Naive thymus-derived CD8-positive, alpha-beta T cell (primary cell): ENCODE measurements at places on chromosomes 2 and 18.

- DNase-seq = no peak
Observed at GRCh38 chr2:73333564-73333963, 40.2 kb upstream of the EGR4 start.

DNA sequence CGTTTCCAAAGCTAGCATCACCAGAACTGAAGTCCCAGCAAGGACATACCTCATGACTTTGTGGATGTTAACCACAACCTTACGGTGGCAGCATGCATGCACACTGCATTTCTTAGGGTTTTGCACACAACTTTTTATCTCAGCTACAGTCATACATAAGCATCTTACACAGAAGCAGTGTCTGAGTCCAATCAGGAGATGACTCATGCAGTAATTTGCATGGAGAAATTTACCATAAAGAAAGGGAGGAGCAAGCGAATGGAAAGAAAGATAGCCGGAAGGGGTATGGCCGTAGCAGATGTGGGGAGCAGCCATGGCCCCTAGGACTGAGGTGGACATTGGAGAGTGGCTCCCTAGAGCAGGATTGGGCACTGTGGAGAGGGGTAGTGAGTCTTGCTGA, 522.5 kb downstream of the GALR1 start:
- no peak for DNase-seq

- DNase-seq = no peak
Observed at GRCh38 chr18:24231773-24232735, 93.2 kb downstream of the CABYR start.

- no peak for DNase-seq
Observed at GRCh38 chr2:85718885-85719492, 24.8 kb downstream of the GNLY start.

- DNase-seq = no peak
Observed at GRCh38 chr18:37669991-37670534, 104.5 kb upstream of the CELF4 start.

DNA sequence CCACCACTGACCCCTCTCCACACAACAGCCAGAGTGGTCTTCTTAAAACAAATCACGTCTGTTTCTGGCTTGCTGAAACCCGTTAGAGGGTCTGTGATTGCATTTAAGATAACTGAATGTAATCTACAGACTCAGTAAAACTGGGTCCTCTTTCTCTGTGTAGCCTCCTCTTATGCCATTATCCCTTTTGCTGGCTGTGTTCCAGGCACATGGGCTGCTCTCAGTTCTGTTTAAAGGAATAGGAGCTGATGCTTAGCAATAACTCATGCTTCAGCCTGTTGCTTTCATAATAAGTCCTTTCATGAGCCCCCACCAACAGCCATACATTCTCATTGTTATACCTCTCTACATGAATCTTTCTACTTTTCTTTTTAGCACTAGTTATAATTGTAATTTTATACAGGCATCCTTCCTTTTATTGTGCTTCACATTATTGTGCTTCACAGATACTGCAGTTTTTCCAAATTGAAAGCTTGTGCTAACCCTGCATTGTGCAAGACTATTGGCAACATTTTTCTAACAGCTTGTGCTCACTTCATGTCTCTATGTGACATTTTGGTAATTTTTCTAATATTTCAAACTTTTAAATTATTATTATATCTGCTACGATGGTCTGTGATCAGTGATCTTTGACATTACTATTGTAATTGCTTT, 782.6 kb downstream of the MBD2 start:
- no peak for DNase-seq

DNA sequence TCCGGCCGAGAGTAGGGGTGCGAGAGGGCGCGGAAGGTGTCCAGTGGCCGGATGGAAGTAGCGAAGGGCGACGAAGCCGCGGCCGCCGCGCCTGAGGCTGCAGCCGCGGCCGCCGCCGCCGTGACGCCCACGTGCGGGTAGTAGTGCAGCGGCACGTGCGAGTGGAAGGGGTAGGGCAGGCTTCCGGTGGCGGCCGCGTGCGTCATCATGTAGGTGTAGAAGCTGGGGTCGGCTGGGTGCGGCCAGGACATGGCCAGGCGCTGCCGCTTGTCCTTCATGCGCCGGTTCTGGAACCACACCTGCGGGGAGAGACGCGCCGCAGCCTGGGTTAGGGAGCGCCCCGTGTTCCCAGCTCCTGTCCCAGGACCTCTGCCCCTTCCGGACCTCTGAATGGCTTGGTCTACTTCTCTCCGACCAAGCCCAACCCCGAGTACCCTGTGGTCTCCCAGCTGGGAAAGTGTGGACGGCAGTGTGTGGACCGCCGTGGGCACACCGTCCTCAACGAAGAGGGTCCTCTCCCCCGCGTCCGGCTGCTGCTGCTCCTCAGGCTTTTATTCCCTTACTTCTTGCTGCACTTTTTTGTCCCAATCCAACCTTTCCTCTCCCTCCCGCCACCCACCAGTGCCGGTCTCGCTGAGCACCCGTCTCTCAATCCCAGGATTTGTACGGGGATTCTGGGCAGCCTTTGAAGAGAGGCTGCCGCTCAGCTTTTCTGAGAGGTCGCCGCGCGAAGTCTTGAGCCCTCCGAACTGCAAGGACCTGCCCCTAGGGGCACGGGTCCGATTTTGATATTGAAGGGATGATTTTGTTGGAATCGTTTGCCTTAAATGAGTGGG, 3.0 kb downstream of the EVX2 start:
- DNase-seq = no peak

GRCh38 chr2:11855064-11855760, 108.8 kb downstream of the LPIN1 start:
- DNase-seq = no peak

DNA sequence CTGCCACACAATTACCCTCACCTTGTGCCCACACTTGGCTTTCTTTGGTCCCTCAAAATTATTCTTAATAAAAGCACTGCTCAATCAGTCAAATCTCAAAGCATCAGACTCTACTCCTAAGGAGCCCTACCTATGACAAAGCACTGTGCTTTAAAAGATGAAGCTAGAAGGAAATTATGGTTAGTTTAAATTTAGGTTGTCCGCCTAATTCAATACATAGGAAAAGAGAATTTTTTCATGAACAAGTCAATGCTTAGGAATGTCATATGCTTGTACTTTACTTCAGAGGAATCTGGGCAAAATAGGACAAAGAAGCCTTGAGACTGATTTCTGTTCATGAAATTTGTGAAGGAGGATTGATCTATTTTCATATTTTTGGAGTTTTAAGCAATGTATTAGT, 726.4 kb upstream of the CDH2 start:
- DNase-seq = no peak

DNA sequence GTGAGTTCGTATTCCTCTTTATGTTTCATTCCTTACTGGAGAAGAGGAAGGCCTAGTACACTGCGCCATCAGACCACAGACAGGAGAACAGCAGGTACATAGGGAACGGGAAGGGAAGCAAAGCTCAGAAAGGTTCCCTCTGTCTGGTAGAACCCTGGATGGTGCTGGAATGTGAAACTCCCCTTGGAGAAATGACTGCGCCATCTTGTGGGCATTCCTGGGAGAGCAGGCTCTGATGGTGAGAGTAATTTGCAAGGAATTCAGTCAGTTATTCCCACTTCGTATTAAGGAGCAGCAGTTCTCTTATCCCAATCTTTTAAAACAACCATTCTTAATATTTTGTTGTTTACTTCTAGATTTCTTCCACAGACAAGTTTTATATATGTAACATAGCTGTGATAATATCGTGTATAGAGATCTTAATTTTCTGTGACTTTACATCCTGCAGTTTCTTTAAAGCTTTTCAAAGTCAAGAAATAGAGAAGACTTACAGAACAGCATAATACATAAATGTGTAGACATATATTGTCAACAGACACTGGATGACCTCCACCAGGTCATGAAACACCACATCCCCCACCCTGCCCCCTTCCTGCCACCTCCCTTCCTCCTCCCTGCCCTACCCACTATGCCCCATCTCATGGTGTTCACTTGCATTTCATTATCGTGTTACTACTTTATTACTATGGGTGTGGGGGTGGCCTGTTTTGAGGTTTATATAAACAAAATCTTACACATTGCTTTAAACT, 83.9 kb downstream of the ARHGEF4 start:
- peak; percentile 30 for DNase-seq

GRCh38 chr2:88919087-88919738, 227.7 kb downstream of the RPIA start:
- DNase-seq = no peak

- no peak for DNase-seq
Observed at GRCh38 chr2:1603059-1603458, 141.3 kb downstream of the PXDN start.

- DNase-seq = no peak
Observed at GRCh38 chr18:37900326-37900725, 334.7 kb upstream of the CELF4 start.

DNA sequence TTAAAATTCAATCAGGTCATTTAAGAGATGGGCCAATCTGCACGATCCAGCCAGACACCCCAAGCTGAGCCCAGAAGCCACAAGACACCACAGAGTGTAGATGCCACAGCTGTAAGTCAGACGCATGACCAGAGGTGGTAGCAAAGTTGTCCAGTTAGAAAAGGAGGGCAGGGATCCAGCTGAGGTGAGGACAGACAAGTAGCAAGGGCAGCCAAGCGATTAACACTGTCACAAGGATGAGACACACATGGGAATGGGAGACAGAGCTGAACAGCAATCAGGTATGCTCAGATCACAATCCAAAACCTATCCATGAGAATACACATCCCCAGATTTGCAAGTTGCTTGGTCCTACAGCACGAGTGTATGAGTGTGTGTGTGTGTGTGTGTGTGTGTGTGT, 143.4 kb upstream of the STK17B start:
- no peak for DNase-seq

- DNase-seq = no peak
Observed at GRCh38 chr18:77164763-77165485, 32.3 kb upstream of the MBP start.

DNA sequence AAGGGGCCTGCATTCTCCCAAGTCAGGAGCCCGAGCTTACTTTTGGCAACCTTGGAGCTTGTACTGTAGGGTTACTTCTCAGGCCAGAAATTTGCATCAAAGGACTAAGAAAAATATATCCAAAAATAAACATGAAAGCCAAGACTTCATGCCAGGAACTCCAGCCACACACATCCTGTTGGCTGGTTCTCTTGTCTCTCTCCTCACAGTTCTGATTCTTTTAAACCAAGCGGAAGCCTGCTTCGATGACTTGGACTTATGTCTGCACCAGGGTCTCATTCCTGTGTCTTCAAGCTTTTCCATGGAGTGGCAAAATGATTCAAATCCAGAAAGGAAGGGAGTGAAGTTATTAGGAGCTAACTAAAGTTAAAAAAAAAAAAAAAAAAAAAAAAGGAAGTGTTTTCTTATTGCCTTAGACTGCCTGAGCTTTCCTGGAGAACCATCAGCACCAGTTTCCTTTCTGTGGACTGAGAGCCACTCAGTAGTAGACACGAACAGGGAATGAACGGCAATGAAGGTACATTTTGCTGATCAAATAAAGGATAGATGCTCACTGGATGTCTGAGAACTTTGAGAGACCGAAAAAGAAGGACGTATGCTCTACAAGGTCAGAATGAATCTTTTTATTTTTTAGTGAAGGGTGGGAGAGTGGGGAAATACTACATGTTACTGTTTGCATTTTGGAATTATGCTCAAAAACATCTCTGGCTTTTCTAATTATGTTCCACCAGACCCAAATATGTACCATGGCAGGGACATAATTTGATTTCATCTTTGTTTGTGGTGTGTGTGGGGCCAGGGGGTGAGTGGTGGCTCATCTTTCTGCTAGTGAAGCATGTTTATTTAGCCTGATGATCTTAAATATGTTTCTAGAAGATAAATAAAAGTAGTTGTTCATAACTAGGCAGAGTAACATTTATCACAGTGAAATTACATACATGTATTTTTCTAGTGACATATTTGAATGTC, 86.0 kb downstream of the RAPGEF4 start:
- no peak for DNase-seq

- no peak for DNase-seq
Observed at GRCh38 chr2:129139380-129139779, 820.7 kb upstream of the HS6ST1 start.

- no peak for DNase-seq
Observed at GRCh38 chr18:34023471-34023870, 201.2 kb downstream of the NOL4 start.

- DNase-seq = no peak
Observed at GRCh38 chr18:79476918-79477571, 81.3 kb downstream of the NFATC1 start.

- no peak for DNase-seq
Observed at GRCh38 chr2:61769093-61769675, 84.7 kb downstream of the FAM161A start.

- no peak for DNase-seq
Observed at GRCh38 chr18:76081536-76081935, 413.5 kb downstream of the ZNF516 start.

DNA sequence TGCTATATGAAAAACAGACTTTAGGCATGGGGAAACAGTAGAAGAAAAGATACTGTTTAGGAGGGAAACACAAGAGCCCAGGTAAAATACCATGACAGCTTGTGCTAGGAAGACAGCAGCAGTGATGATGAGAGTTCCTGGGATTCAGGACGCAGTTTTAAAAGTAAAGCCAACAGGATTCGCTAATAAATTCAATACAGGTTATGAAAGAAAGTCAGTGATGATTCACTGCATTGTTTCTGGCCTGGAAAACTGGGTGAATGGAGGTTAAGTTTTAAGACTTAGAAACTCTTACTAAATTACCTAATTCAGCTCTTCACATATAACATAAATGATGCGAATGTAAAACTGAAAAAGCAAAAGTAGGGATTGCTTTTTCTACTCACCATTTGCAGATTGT, 27.9 kb upstream of the RNU4ATAC start:
- DNase-seq = no peak

DNA sequence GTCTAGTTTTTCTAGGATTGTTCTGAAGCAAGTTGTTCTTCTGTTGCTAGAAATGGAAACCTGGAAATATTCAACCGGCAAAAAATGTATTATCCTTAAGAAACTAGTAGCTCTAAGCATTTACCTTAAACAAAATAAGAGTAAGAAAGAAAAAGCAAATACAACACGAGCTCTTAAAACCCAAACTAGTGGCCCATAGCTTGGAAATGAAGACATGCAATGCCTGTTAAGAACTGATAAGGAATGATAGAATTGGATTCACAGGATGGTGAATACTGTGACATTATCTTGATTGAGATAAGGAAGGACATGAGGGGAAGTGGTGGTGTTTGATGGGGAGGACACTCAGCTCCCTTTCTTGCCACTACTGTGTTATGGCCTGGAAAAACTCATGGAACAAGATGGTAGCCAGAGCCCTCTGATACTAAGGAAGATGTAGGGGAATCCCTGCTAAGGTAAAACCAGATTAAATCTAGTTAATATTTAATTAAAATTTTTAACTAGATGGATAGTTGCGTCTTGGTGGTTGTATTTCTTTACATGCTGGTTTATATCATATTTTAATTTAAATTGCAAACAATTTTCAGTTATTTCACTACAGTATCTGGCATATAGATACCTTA, 193.8 kb downstream of the LPIN1 start:
- DNase-seq = no peak

GRCh38 chr2:237922641-237923361, 44.0 kb upstream of the UBE2F start:
- no peak for DNase-seq

GRCh38 chr2:12036640-12036983, 290.2 kb downstream of the LPIN1 start:
- DNase-seq = no peak
